CD4-positive, alpha-beta T cell treated with Interferon gamma for 1 hour (primary cell): ENCODE measurements at places on chromosomes 7 and 10.

DNA sequence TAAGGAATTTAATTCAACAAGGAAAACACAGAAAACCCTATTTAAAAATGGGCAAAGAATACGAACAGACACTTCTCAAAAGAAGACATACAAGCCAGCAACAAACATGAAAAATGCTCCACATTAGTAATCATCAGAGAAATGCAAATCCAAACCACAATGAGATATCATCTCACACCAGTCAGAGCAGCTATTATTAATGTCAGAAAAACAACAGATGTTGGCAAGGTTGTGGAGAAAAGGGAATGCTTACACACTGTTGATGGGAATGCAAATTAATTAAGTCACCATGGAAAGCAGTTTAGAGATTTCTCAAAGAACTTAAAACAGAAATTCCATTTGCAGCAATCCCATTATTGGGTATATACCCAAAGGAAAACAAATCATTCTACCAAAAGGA is 55.2 kb downstream of the GCC1 start:
- no peak for DNase-seq

GRCh38 chr10:22765660-22766547 is 51.5 kb upstream of the PIP4K2A start:
- DNase-seq: no peak

GRCh38 chr10:124262971-124263370 is 155.8 kb downstream of the OAT start:
- no peak for DNase-seq

DNA sequence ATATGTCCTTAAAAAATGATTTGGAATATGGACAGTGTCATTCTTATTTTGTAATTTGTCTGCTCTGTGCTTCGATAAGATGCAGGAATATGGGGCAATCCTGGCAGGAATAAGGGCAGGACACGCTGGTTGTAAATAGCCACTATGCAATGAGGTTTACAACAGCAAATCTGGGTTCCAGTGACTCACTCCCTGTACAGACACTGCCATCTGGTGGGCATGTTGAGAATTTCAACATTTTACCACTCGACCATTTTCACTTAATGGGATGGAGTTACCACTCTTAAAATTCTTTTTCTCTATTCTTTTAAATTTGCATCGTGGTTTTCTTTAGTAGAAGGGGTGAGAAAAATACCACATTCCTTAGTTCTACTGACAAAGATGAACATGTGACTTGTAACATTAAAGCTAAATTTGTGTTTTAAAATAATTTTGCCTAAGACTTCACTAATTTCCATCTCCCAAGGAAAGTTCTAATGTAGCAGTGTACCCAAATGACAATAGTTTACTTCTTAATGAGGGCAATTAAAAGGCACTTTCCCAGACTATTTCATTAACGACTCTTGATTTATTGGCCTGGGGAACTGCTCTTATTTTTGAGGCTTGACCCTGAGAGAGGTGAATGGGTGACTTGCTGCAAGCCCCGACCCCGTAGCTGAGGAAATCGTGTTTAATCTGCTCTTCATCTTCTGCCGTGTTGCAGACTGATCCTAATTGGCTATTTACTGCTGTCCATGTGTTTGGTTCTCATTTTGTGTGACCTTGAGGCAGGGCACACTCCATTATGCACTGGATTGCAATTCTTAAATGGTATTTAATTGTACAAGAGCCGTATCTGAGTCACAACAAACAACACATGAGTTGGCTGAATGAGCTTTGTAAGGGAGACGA is 173.6 kb upstream of the IMMP2L start:
- DNase-seq: no peak

DNA sequence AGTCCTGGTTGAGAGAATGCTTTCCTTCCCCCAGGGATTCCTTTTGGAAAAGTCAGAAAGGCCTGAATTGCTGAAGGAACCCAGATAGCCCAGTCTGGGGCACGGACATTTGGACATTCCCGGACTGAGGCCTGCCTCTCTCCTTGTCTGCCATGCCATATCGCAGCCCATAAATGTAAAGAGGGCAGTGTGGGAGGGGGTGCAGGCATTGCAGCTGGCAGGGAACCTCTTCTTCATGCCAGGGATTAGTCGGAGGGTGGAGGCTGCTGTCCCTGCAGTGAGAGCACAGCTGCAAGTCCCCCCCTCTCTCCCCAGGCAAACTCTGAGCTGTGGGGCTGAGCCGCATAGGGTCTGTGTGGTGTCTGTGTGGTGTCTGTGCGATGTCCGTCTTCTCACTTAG is 486.0 kb upstream of the MKI67 start:
- DNase-seq: no peak

GRCh38 chr10:43239756-43240155 is 27.1 kb downstream of the RASGEF1A start:
- no peak for DNase-seq

DNA sequence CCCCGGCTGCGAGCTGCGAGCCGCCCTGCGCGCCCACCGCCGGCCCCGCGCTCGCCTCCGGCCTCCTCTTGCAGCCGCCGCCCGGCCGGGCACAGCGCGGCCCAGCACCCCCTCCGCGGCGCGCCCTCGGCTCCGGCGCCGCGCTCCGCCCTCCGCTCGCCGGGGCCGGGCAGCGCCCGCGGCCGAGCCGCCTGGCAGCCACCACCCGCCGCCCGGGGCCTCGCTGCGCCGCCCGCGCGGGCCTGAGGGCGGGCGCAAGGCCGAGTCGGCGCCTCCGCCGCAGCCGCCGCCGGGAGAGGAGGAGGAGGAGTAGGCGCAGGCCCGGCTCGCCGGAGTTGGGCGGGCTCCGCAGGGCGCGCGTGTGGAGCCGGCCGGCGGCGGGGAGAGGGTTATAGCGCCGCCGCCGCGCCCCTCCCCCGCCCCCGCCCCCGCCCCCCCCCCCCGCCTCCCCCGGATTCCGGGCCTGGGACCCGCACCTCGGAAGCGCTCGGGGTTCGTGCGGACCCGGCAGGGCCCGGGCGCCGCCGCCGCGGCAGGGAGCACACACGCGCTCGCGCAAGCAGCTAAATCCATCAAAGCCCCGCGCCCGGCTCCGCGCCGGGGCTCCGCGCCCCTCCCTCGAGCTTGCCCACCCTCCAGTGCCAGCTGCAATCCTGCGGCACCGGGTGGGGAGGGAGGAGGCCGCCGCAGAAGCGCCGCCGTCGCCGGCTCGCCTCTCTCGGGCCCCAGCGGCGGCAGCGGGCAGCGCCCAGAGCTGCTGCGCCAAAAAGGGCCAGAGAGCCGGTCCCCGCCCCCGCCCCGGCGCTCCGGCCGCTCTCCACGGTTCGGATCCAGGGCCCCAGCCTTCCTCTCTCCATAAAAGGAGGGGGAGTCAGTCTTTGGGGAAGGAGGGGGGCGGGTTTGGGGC is at the start of gene PDGFA:
Gene PDGFA (minus strand): TSS at position 363 of the 907 bp plus-strand sequence. CDS start 845 bp downstream, outside the sequence.
- DNase-seq: no peak

- DNase-seq: no peak
Measured at GRCh38 chr10:94156453-94156852, 162.7 kb downstream of the PLCE1 start.
